ENCODE measurements at places on chromosomes 7 and 10.

DNA sequence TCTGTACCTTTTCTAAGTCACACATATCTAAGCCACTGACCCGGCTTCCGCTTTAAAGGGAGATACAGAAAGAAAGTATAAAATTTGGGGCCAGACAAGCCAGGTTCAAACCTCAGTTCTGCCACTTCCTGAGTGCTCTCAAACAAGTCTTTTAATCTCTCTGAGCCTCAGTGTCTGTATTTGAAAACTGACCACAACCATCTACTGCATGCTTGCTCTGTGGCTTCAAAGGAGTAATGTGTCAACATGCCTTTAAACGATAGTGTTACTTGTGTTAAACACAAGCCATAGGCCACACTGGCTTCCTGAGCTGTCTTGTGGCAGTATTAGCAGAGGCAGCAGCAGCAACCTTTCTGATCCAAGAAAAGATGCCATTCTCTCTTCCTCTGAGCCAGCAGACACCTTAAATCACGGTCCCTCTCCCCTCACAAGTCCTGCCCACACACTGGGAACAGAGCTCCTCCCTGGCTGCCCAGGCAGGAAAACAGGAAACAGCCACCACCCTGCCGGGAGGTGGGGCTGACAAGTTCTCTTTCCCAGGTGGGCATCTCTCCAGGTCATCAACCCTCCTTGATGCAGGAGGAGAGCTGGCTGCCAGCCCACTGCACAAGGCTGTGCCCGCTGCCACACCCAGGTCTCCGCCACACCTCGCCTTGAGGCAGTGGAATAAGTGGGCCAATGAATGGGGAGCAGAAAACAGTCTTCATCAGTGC lies 10.7 kb downstream of the HIP1 start:
- DNase-seq = no peak

DNA sequence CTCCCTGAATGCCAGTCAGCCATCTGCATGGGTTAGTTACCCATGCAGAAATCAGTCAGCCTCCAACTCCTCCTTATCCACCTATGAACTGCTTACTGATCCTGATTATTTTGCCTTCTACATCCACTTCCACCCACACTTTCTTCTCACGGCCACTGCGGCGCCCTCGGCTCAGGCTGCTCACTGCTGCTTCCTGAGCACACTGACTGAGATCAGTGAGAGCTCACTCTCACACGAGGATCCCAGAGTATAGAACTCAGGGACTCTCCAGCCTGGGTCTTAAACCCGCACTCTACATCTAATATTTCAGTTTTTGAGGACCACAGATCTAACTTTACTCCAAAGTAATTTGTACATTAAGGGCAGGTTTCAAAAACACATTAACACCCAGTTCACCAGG lies 64.4 kb downstream of the GRB10 start:
- DNase-seq = no peak

GRCh38 chr7:28847681-28848080 lies 110.4 kb downstream of the TRIL start:
- DNase-seq = no peak

- DNase-seq = no peak
Measured at GRCh38 chr10:32950591-32951108, 7.4 kb downstream of the ITGB1 start.

- DNase-seq = no peak
Measured at GRCh38 chr7:114623146-114623545, 208.5 kb downstream of the FOXP2 start.

GRCh38 chr7:120400806-120401455 lies 128.0 kb downstream of the KCND2 start:
- no peak for DNase-seq

All from HL-60 (cell line).